SK-N-SH (cell line): ENCODE measurements at places on chromosomes 6 and 20.

- peak; percentile 48 for DNase-seq
These were observed 34.7 kb upstream of the FKBP1A start for GRCh38 chr20:1427457-1428054.

DNA sequence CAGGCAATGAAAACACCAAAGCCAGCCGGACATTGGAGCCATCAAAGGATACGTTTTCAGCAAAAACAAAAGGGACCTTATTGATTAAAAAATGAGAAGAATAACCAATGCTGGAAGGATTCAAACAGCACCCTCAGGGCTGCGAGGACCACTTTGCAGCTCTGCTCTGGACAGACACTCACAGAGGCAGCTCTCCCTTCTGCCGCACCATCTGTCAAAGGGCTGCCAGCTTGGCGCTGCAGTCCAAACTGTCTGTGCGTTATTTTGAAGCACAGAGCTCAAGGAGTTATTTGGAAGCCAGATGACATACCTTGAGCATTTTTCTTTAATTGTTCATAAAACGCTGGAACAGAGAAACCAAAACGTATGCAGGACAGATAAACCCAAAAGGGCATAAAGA is 85.2 kb downstream of the KIF16B start:
- DNase-seq = no peak

DNA sequence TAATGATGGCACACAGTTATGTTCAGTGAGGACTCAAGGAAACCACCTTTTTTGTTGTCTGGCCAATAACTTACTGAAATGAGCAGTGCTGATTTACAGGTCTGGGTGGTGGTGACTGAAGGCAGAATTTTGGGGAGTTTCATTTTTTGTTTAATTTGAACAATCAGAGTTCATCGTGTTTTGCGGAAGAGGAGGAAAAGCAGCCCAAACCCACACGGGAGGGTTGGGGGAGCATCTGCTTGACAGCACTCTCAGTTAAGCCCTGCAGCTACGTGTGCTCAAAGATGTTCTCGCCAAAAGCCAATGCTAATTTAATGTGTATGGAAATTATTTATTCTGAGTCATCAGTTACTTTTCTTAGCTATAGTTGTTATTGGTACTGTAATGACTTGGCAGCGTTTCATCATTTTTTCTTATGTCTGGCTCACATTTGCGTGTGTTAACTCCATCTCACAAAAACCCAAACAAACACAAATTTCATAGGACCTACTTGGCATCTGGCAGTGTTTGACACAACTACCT is 89.2 kb downstream of the UST start:
- no peak for DNase-seq

DNA sequence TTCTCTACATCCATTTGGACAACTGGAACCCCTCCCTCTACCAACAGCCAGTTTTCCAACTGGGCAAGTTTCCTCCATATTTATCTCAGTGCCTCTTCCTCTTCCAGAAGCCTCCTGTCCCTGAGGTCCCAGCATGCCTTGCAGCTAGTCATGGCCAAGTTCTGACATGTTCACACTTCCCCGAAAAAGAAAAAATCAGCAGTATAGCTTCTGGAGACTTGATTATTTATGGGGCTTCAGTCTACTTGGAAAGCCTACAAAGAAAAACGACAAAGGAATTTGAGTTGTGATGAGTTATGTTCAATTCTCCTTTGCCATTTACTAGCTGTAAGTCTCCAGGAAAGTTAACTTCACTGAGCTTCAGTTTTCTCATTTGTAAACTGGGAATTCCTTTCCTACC is 406.5 kb downstream of the MAFB start:
- no peak for DNase-seq

GRCh38 chr6:41648921-41649320 is 10.7 kb downstream of the MDFI start:
- peak; percentile 77 for DNase-seq

DNA sequence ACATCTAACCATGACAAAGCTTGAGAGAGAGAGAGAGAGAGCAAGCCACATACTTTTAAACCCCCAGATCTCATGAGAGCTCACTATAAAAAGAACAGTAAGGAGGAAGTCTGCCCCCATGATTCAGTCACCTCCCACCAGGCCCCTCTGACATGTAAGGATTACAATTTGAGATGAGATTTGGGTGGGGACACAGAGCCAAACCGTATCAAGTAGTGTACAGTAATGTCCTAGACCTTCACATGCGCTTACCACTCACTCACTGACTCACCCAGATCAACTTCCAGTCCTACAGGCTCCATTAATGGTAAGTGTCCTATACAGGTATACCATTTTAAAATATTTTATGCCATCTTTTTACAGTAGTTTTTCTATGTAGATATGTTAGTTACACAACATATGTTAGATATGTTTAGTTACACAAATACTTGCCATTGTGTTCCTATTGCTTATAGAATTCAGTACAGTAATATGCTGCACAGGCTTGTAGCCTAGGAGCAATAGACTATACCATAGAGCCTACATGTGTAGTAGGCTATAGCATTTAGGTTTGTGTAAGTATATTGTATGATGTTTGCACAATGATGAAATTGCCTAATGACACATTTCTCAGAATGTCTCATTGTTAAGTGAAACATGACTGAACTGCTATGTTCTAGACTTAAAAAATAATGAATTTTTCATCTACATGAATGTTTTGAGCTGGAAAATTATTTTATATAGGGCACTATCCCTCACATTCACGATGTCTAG is 11.7 kb downstream of the TSPYL1 start:
- no peak for DNase-seq

DNA sequence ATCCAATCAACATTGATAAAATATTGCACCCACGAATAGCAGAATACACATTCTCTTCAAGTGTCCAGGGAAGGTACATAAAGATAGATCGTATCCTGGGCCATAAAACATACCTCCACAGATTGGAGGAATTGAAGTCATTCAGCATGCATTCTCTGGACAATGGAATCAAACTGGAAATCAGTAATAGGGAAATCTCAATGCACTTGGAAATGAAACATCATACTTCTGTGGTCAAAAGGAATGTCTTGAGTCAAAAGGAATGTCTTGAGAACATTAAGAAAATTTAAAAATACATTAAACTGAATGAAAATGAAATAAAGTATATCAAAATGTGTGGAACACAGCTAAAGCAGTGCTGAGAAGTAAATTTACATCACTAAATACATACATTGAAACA is 138.8 kb downstream of the TFAP2A start:
- no peak for DNase-seq

GRCh38 chr20:31835554-31835953 is 9.8 kb downstream of the FOXS1 start:
- DNase-seq = no peak

- no peak for DNase-seq
These were observed 35.1 kb downstream of the PLCB4 start for GRCh38 chr20:9103955-9104354.
